ENCODE measurements at places on chromosomes 3 and 15.

DNA sequence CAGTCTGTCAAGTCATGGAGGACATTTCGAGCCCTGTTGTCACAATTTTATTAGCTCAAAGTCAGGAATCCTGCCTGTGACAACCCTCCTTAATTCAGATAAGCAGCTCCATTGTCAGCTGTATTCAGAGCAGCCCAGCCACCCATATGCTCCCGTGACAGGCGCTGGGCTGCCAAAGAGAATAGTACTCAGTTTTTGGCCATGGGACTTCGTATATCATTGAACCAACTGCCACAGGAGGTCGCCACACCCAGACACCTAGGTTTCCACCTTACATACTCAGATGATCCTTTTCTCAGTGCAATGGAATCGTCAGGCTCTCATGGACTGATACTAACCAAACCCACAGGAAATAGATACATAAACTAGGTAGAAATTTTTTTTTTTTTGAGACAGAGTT is 100.2 kb downstream of the C3orf70 start:
- no peak for DNase-seq

DNA sequence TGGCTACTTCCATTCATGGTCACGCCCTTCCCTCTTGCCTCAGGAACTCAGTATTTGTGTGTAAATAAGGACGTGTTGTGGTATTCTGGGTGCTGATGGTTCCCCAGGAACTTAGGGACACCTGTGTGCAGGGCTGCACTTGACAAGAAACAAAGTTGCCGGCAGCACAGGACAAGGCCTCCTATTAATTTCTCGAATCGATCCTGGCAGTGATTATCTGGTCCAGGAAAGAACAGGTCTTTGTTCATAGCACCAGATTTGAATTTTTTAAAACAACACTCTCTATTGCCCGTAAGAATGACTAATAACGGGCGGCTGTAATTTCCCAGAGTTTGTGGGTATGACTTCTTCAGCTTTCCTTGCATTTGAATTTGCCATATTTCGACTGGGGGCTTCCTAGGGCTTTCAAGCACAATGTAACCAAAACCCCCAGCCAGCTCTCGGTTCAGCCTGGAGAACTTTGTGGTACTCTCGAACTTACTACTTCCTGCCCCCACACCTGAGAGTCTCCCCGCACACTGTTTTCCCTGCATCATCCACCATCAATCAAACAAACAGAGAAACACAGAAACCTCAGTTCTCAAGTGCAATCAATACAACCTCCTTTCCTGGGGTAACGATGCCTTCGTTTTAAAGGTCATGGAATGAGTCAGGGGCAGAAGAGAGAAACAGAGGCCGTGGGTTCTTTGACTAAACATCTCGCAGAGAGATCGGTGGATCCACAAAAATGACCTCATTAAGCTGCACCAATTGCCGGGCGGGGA is 241.7 kb upstream of the ICE2 start:
- DNase-seq = no peak

DNA sequence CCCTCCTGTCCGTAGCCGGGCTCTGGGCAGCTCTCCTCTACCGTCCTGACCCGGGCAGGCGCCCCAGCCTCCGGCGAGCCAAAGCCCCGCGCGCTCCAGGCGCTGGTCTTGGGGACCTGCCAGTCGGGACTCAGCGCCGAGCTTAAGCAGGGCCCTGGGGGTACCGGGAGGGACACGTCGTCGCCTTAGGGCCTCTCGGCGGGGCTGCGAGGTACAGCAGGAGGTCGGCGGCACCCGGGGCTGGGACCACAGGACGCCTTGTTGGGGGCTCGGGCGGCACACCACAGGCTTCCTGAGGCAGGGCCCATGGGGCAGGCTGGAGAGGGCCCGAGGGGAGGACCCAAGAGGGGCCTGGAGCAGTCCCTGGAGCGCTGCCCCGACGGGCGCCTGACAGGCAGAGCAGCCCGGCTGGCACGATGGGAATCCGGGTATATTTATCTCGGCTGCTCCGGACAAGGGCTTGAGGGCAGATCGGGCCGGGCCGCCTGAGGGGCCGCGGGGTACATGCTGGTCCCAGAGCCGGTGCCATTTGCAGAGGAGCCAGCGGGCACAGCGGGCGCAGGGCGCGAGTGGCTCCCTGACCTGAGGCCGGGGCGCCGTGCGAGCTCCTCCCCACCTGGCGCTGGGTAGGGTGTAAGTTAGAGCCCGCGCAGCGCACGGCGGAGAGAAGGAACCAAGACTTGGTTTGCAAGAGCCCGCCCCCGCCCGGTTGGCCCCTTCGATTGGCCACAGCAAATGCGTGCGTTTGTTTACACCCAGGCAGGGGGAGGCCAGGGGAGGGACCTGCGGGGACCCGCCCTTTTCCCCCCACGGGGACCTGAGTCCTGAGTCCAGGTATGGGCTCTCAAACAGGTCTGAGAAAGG is 574 bp downstream of the SLC38A3 start:
- DNase-seq = no peak

DNA sequence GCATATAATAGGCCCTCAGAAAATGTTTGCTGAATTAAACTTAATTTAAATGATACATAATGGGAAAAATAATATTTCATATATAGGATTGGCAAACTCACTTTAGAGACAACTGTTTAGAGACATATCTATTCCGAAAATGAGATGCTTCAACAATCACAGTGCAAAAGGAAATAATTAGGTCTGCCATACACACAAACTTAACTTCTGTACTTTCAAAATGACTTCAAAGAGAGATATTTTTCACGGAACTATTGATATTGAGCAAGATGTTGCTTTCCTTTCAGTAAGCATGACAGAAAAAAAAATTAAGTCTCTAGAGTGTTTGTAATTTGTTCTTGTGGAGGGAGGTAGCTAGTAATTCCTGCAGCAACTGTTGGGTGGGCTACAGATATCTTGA is 769.5 kb downstream of the TUSC7 start:
- no peak for DNase-seq

GRCh38 chr3:143795874-143796273 is 52.4 kb downstream of the SLC9A9 start:
- DNase-seq = no peak

DNA sequence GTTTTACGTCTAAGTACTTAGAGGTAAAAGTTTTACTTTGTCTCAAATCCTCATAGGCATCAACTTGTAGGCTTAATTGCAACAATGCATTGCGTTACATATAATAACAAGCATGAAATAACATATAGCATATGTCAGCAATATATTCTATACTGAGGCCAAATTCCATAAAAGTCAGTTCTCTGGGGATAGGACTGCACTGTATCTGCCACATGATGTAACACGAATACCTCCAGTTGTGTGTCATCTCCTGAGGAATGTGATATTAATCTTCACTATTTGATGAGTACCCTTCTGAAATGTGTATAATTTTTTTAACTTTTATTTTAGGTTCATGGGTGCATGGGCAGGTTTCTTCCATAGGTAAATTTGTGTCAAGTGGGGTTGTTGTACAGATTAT is 126.4 kb downstream of the IMPG2 start:
- no peak for DNase-seq

GRCh38 chr3:161409069-161409468 is 37.8 kb upstream of the SPTSSB start:
- DNase-seq = peak; percentile 41

DNA sequence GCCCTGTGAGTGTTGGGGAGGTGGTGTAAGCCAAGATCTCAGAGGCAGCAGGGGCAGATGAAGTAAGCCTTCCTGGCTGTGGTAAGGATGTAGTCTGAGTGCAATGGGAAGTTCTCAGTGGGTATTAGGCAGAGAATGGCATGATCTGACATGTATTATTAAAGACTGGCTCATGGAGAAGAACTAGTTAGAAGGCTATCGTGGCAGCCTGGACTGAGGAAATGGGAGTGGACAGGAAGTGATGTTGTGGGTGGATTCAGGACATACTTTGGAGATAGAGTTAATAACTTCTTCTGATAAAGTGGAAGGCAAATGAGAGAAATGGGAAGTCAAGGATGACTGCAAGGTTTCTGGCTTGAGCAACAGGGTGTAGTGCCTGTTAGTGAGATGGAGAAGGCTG is 250.9 kb upstream of the CFAP20DC start:
- no peak for DNase-seq

DNA sequence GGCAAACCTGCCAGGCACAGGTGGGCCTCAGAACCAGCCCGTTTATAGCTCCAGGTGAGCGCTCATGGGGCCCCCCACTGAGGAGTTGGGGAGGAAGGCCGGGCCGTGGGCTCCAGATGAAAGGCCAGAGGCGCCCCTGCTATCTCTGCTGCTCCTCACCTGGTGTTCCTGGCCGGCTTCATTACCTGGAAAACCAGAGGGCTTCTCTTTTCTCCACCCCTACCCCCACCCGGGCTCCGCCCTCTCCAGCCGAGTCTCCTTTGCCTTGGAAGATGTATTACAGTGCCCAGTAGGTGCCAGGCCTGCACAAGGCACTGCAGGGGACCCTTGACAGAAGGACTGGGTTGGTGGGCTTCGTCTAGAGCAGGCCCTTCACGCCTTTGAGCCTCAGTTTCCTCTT is 111.4 kb downstream of the WNT7A start:
- DNase-seq = no peak
